ENCODE measurements at places on chromosomes 7 and 10.

DNA sequence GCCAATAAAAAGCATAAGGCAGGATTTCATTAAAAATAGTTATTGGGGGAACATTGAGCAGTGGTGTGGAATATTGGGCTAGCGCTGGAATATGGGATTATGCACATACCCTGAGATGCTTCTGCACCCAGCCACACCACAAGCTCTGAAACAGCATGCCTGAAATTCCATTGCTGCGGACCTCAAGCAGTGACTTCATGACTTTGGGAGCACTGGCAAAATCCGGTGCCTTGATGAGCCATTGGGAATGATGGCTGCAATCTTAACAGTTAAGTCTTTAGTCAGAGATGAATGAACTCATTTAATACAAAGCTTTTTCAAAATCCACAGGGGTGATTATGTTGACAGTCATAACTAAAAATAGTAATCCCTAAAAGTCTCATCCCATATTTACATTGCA lies 274.7 kb upstream of the MTPN start:
- DNase-seq = no peak

DNA sequence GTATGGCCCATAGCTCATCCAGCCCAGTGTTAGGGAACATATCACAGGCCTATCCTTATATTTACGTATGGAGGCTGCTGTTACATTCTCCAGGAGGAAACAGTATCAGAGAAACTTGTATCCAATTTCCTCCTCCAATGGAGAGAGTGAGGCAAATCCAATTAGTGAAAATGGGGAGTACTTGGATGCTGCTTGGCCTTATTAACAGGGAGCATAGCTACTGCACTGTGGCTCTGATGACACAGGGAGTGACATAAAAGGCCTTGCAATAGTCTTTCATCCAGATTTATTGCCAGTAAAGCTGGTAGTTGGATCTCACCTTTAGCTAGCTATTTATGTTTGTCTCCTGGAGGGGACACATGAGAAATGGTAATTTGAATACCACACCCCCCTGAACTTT lies 313.2 kb upstream of the MTPN start:
- DNase-seq = no peak

- DNase-seq = no peak
These were observed 32.7 kb upstream of the VSIR start for GRCh38 chr10:71805776-71806703.

- DNase-seq = no peak
These were observed 565.8 kb upstream of the MGMT start for GRCh38 chr10:128901236-128901635.

GRCh38 chr10:77837248-77837924 lies 89.2 kb downstream of the DLG5 start:
- peak; percentile 79 for DNase-seq

Measured in brain (organoid and tissue), 16 donors.